Stimulated activated CD4-positive, alpha-beta T cell treated with anti-CD3 and anti-CD28 coated beads, Interleukin-4, amount 100 ng/mL, for 4 hours (primary cell): ENCODE measurements at places on chromosomes 6 and 20.

- DNase-seq, result no peak
These were observed 111.9 kb downstream of the TRIM27 start for GRCh38 chr6:28811873-28812272.

GRCh38 chr20:29408034-29408695 is 1849.3 kb upstream of the DEFB115 start:
- DNase-seq, result no peak

- no peak for DNase-seq
These were observed 9.0 kb downstream of the PTPN1 start for GRCh38 chr20:50519036-50519762.

DNA sequence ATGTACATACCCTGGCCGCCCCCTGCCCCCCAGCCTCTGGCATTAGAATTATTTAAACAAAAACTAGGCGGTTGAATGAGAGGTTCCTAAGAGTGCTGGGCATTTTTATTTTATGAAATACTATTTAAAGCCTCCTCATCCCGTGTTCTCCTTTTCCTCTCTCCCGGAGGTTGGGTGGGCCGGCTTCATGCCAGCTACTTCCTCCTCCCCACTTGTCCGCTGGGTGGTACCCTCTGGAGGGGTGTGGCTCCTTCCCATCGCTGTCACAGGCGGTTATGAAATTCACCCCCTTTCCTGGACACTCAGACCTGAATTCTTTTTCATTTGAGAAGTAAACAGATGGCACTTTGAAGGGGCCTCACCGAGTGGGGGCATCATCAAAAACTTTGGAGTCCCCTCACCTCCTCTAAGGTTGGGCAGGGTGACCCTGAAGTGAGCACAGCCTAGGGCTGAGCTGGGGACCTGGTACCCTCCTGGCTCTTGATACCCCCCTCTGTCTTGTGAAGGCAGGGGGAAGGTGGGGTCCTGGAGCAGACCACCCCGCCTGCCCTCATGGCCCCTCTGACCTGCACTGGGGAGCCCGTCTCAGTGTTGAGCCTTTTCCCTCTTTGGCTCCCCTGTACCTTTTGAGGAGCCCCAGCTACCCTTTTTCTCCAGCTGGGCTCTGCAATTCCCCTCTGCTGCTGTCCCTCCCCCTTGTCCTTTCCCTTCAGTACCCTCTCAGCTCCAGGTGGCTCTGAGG is 7.6 kb downstream of the CDKN1A start:
- DNase-seq, result no peak

- DNase-seq, result peak; percentile 71
These were observed 20.0 kb upstream of the TRIM27 start for GRCh38 chr6:28943557-28944411.

DNA sequence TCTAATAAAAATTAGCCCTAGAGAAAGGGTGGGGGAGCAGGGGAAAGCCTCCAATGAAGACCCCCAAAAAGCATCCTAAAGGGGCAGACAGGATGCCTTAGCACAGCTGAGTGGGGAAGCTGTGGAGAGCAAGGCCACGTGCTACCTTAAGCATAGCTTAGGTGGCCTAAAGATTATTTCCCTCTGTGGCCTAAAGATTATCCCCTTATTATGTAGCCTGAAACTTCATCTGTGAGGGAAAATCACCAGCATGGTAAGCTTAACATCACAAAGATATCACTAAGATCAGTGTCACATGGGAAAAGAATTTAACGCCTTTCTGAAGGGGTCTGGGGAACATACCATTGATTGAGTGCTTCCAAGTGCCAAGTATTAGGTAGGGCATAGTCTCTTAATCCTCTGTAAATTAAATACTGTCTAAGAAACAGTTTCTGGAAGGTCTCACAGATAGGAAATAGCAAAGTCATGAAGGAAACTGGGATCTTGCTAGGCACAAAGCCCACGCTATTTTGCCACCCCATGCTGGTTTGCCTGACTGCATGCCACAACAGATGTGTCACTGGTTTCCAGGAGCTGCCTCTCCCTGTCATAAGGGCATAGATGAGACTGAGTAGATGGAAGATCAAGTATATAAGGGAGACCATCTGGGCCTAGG is 170.0 kb downstream of the HACE1 start:
- no peak for DNase-seq

- DNase-seq, result no peak
These were observed 1.6 kb upstream of the ZSCAN12 start for GRCh38 chr6:28401172-28401571.

GRCh38 chr6:54481091-54481490 is 172.8 kb downstream of the TINAG start:
- no peak for DNase-seq

DNA sequence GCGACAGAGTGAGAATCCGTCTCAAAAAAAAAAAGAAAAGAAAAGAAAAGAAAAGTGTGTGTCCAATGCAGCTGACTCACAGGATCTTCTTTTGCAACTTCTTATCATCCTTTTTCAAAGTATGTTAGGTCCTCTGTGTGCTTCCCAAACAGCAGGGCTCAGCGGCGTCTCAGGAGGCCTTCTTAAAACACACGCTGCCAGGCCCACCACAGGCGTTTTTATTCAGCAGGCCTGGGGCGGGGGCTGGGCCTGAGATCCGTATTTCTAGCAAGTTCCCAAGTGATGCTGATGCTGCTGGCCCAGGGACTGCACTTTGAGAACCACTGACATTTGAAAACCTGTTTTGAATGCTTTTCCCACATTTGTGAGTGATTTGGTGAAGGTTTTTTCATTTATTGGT is 57.1 kb downstream of the PSMG4 start:
- DNase-seq, result no peak

DNA sequence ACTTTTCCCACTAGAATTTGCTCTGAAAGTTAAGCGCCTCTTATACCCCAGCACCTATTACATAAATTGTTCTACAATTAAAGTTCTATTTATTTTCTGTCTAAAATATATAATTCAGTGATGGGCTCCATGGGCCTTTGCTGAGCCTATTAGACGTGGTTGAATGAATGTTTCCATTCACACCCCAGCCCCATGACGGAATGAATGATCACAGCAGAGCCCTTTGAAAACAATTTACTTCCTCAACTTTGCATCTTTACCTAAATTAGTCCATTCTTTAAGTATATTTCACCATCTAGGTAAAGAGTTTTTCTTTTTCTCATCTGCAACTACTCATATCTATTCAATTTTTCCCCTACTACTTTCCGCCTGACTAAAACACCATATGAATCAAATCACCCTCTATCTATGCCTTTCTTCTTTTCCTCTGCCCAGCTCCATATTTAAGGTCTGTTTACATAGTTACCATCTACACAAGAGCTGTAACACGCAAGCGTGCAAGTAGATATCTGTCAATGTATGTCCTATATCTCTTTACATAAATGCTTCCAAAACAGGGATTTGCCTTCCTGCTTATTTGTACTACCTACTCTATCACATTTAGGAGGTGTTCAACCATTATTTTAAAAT is 69.7 kb downstream of the ECT2L start:
- no peak for DNase-seq

DNA sequence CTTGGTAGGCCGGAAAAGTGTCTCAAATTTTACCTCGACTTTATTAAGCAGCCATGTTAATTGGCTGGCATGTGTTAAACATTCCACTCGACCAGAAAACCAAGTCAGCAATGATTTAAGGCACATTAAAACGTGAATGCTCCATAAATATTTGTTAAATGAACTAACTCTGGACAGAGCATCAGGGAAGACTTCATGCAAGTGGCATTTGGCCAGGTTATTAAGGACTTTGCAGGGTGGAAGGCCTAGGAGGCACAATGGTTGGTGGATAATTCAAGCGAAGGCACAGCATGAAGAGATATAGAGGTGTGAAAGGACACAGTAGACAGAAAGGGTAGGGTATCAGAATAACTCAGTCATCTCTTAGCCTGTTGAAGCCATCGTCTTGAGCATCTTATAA is 23.0 kb downstream of the ELOVL5 start:
- no peak for DNase-seq

- no peak for DNase-seq
These were observed 94.6 kb upstream of the ENPP5 start for GRCh38 chr6:46265373-46265772.

GRCh38 chr20:20849161-20849560 is 136.7 kb upstream of the RALGAPA2 start:
- DNase-seq, result no peak
